ENCODE measurements at places on chromosomes 7 and 10.

DNA sequence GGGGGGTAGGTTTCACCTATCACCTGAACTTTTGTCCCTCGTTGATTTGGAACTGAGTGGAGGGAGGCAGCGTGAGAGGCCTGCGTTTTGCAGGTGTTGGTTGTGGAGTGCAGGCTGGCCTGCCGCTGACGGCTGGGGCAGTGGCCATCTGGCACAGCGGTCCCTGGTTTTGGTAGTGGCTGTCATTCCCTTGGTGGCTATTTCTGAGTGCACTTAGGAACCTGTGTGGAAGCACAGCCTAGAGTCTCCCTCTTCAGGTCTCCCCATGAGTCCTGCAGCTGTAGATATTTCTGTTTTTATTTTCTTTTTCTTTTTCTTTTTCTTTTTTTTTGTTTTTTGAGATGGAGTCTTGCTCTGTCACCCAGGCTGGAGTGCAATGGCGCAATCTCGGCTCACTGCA lies 129.2 kb downstream of the CUL2 start:
- no peak for DNase-seq

DNA sequence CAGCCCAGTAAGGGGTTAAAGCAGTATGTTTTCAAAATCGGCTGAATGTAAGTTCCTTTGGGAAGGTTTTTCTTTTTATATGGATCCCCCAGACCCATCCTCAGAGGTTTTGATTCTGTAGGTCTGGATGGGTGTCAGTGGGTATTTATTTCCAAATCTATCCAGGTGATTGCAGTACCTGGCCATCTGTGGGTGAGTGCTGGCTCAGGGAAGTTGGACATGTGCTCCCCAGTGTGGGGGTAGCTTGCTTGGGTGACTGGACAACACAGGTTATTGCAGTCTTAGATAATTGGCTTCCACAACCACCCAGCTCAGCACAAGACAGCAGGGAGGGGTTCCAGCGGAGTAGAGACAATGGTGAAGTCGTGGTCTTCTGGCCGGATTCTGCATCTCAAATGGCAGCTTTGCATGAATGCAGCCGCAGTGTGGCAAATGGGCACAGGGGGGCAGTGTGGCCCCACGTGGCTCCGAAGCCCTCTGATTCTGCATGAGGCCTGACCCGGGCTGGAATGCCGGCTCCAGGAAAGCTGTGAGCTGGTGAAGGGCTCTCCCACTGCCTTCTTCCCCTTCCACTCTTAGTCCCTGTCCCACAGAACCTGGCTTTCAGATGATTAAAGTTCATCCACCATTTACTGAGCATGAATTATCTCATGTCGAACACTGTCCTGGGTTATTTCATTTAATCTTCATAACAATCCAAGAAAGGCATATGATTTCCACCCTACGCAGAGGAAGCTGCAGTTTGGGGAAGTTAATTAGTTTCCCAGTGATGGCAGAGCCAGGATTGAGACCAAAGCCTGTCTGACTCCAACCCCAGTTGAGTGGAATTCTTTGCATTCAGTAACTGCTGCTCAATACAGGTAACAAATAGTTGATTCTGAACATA lies 64.5 kb upstream of the SYPL1 start:
- peak; percentile 74 for DNase-seq

- DNase-seq, result no peak
Measured at GRCh38 chr10:79328147-79328701, 19.0 kb upstream of the PPIF start.

- DNase-seq, result no peak
Measured at GRCh38 chr10:1882180-1882579, 144.9 kb upstream of the ADARB2 start.

GRCh38 chr7:28701731-28702130 lies 256.4 kb downstream of the TRIL start:
- no peak for DNase-seq

- DNase-seq, result no peak
Measured at GRCh38 chr10:107915215-107915610, 750.7 kb upstream of the SORCS1 start.

DNA sequence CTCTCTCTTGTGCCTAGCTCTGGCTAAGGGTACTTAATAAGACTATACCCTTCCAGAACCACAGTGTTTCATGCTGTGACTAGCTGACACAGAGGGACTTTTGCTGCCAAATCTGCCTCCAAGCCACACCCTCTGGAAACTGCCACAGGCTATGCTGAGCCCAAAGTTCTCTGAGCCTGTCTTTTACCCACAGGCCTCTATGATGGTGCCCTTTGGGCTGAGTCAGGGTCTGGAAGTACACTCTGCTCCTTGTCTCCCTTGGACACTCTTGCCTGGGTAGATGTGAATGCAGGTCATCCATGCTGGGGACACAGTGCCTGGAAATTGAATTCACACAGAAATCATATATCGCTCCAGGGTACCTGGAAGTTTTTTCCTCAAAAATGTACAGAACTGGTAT lies 22.6 kb downstream of the DYDC1 start:
- DNase-seq, result no peak

- DNase-seq, result no peak
Measured at GRCh38 chr7:123401295-123401694, 133.1 kb downstream of the IQUB start.

- DNase-seq, result no peak
Measured at GRCh38 chr10:112434988-112435619, 11.6 kb downstream of the ZDHHC6 start.

GRCh38 chr10:69638642-69639041 lies 8.6 kb downstream of the FAM241B start:
- DNase-seq, result no peak

GRCh38 chr10:85547460-85548023 lies 819.1 kb downstream of the GRID1 start:
- no peak for DNase-seq
